ENCODE measurements at places on chromosomes 11 and 22. TPM values are rescaled to one million over a fixed set of nuclear protein-coding genes. Genes with fewer than 3 reads are reported as not detected.

C11orf97 gene
- total RNA-seq = not detected

MMP8 gene
- not detected for total RNA-seq

TMEM191C gene
- 1.2 TPM for total RNA-seq

CHRNA10 gene
- total RNA-seq = 1.7 TPM

MRGPRE gene
- not detected for total RNA-seq

OR6T1 gene
- not detected for total RNA-seq

ELFN2 gene
- total RNA-seq = 5.9 TPM

AQP11 gene
- 2.0 TPM for total RNA-seq

CRYBB2 gene
- not detected for total RNA-seq

CARNS1 gene
- total RNA-seq = 0.14 TPM

ZP1 gene
- not detected for total RNA-seq

NRIP3 gene
- total RNA-seq = 1.1 TPM

IGF2 gene
- 3.5 TPM for total RNA-seq

POU2AF2 gene
- total RNA-seq = not detected

ART1 gene
- total RNA-seq = not detected

TRIM49 gene
- not detected for total RNA-seq

FUT4 gene
- total RNA-seq = 2.8 TPM

EHF gene
- 0.48 TPM for total RNA-seq

SCO2 gene
- total RNA-seq = 3.0 TPM

OR5D16 gene
- total RNA-seq = not detected

CDC42EP1 gene
- 25.8 TPM for total RNA-seq

CCDC116 gene
- 0.09 TPM for total RNA-seq

SLC22A6 gene
- not detected for total RNA-seq

CLDN5 gene
- not detected for total RNA-seq

USP28 gene
- total RNA-seq = 16.3 TPM

CDC45 gene
- total RNA-seq = 27.8 TPM

TSSK2 gene
- not detected for total RNA-seq
